ENCODE measurements at places on chromosomes 4 and X. TPM values are rescaled to one million over a fixed set of nuclear protein-coding genes. Genes with fewer than 3 reads are reported as not detected.

The GPR119 gene
- total RNA-seq: not detected

The GDPD2 gene
- total RNA-seq: not detected

- no peak for DNase-seq
These were observed 195.7 kb downstream of the SHROOM3 start for GRCh38 chr4:76630741-76631140.

The NMU gene
- not detected for total RNA-seq

DNA sequence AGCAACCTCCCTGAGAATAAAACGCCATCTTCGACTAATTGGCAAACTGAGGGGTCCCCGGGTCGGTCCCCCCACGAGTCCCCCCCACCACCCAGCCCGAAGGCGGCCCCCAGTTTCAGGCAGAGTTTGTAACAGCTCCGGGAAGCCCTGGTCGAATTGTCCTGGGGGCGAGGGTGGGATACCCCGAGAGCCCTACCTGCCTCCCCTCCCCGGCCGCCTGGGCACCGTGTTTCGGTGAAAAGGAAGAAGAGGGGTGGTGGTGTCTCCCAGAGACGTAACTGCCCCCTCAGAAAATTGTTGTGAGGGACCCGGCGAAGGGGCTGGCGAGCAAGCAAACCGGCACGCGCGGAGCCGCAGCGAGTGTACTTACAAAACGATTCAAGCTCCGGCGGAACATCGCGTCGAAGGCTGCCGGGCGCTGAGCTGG, 1.2 kb downstream of the ATP11C start:
- no peak for DNase-seq

DNA sequence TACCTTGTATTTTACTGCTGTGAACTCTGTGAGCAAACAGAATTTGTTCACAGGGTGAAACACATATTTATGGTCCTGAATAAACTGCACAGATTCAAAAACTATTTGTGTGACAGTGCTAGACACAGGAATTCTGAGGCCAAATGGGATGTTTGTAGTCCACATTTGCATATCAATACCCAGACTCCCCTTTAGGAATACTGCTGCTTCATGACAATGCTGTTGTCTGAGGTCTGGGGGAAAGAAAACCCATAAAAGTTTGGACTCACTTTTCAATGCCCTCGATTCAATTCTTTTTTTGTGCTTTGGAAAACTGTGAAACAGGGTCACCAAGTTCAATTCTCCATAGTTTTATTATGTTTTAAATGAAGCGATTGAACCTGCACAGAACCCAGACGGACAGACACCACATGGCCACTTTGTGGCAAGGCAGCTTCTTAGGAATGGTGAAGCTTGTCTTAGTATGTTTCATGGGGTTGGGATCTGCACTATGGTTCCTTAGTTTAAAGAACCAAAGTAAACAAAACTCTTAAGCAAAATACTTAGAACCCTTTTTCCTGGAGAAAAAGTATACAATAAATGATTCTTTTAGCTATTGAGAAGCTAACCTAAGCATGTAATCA, 92.3 kb upstream of the MAD2L1 start:
- DNase-seq: no peak

GRCh38 chr4:80215449-80216052, 18.2 kb downstream of the PRDM8 start:
- no peak for DNase-seq

The USP27X gene
- 1.9 TPM for total RNA-seq

GRCh38 chrX:105331244-105331643, 110.8 kb upstream of the TEX13A start:
- DNase-seq: no peak

The C1GALT1C1 gene
- 35.6 TPM for total RNA-seq

The UGT2B10 gene
- not detected for total RNA-seq

GRCh38 chr4:171582961-171583581, 230.1 kb upstream of the GALNTL6 start:
- no peak for DNase-seq

The TMPRSS11D gene
- total RNA-seq: not detected

The PRRG3 gene
- total RNA-seq: 0.32 TPM

The TACC3 gene
- total RNA-seq: 10.2 TPM

The CLDN2 gene
- 1.5 TPM for total RNA-seq

DNA sequence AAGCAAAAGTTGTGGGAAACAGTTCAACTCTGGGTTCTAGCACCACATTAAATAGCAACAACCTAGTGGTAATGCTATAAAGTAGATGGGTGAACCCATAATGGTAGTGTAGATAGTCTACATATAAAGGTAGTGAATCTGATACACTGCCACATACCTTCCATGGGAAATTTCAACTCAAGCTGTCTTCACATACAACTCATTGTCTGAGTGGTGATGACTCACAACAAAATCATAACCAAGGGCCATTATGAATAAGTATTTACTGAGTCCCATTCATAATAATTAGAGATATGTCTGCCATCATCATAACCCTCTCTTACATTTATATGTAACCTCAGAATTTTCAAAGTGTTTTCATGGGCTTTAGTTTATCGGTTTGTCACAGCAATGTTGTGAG, 34.8 kb downstream of the EGF start:
- DNase-seq: no peak
